Activated CD8-positive, alpha-beta T cell treated with anti-CD3 and anti-CD28 coated beads, Interleukin-2, amount 10 ng/mL, durations not matched to agents 7 days and 5 days (primary cell): ENCODE measurements at places on chromosomes 5 and 9. TPM values are rescaled to one million over a fixed set of nuclear protein-coding genes. Genes with fewer than 3 reads are reported as not detected.

The NME5 gene
- not detected for total RNA-seq

The PCDHB13 gene
- total RNA-seq, result not detected

The SERF1A gene
- 1.5 TPM for total RNA-seq

The CER1 gene
- total RNA-seq, result not detected

DNA sequence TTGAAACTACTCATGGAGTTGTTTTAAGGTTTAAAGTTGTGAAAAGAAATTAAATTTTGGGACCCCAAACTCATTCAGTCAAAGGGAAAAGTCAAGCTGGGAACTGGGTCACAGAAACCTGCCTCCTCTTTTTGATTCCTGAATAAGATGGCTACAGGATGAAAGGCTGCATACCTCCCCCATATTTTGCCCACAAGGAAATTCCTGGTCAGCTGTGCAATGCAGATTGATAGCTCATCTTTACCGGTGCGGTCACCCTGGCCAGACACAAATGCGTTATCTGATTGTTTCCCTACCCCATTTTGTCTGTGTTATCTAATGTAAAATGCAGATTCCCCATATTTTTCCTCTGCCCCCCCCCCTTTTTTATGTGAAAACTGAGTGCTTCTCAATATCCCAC lies 1.3 kb downstream of the HAVCR2 start:
- peak overlapping the region; percentile 78 for H3K27ac ChIP-seq
- DNase-seq, result no peak
- H3K27me3 ChIP-seq, result no peaks in the 10 kb centered on the region

GRCh38 chr5:143045062-143045461 lies 274.9 kb downstream of the ARHGAP26 start:
- DNase-seq, result no peak
- no peak overlapping the region for H3K4me3 ChIP-seq
- peaks cover 39% of the 10 kb centered on the region for H3K36me3 ChIP-seq
- H3K27me3 ChIP-seq, result no peaks in the 10 kb centered on the region
- H3K4me1 ChIP-seq, result peaks cover 6% of the 10 kb centered on the region

DNA sequence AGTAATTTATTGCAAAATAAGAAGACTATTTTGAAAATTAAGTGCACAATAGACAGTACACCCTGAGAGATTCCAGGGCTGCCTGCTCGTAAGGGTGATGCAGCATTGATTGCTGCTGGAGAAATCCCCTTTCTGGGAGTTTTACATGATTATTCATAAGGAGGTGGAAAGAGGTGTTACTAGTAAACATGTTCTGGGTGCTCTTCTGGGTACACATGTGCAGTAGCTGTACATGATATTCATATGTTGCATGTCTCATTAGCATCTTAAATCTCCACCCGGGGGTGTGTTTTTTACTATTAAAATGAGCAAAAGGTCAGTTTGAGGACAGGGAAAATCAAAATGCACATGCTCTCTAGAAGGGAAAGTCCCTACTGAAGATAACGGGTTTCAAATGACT lies 264.8 kb downstream of the CDK5RAP2 start:
- no peaks in the 10 kb centered on the region for H3K36me3 ChIP-seq
- DNase-seq, result no peak
- H3K4me1 ChIP-seq, result no peaks in the 10 kb centered on the region

- no peak overlapping the region for H3K27ac ChIP-seq
- peaks cover 4% of the 10 kb centered on the region for H3K27me3 ChIP-seq
- no peaks in the 10 kb centered on the region for H3K36me3 ChIP-seq
- no peak for DNase-seq
- H3K4me3 ChIP-seq, result no peak overlapping the region
Observed at GRCh38 chr9:77440057-77440456, 208.1 kb downstream of the GNA14 start.

- H3K27me3 ChIP-seq, result no peaks in the 10 kb centered on the region
- no peaks in the 10 kb centered on the region for H3K36me3 ChIP-seq
- H3K4me1 ChIP-seq, result peaks cover 2% of the 10 kb centered on the region
- DNase-seq, result no peak
- no peak overlapping the region for H3K4me3 ChIP-seq
Observed at GRCh38 chr5:170920196-170920595, 58.4 kb downstream of the RANBP17 start.
